NCI-H345 (cell line): ENCODE measurements at places on chromosomes 6 and 20.

- DNase-seq = peak; percentile 93
Observed at GRCh38 chr20:46021361-46022359, 7.4 kb upstream of the SLC12A5 start.

DNA sequence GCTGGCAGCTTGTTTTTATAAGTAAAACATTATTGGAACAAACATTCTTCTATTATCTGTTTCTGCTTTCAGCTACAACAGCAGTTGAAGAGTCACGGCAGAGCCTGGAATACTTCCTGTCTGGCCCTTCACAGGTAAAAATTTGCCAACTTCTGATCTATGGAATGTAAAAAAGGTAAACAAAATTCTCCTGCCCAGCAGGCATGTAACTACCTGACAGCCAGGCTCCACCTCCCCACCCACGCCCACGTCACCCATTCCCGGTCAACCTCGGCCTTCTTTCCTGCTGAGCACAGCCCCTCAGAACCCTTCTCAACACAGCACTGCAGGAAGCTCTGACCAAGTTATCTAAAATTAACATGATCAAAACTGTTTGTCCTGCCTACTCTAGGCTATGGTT lies 166.0 kb downstream of the DLL1 start:
- DNase-seq = no peak

GRCh38 chr20:12970372-12970821 lies 38.4 kb upstream of the SPTLC3 start:
- peak; percentile 30 for DNase-seq

- no peak for DNase-seq
Observed at GRCh38 chr6:38215651-38216311, 396.3 kb downstream of the ZFAND3 start.
